ENCODE measurements at places on chromosomes 13 and 19.

- no peak for DNase-seq
Observed at GRCh38 chr19:35177377-35178274, 23.1 kb downstream of the FXYD5 start.

DNA sequence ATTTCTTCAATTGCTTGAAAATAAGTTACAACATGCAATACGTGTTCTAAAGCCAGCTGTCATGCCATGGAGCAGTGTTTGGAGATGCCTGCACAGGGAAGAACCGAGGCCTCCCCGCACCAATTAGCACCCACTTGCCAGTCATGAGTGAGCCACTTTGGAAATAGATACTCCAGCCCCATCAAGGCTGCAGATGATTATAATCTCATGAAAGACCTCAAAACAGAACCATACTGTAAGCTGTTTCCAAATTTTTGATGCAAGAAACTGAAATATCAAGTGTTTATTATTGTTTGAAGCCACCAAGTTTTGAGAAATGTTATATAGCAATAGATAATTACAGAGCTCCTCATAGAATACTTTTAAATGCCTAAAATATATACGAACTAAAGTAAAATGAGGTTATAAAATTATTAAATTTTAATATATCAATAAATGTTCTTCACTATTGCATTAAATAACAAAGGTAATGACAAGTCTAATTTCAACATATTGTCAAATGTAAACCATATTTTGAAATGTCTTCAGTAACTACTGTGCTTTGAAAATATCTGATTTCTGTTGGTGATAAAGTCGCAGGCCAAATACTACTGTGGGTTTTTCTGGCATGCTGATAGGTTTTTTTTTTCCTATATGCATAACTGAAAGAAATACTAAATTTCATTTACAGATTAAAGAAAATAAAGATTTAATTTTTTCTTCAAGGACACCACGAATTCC is 43.0 kb downstream of the DIAPH3 start:
- DNase-seq, result no peak

DNA sequence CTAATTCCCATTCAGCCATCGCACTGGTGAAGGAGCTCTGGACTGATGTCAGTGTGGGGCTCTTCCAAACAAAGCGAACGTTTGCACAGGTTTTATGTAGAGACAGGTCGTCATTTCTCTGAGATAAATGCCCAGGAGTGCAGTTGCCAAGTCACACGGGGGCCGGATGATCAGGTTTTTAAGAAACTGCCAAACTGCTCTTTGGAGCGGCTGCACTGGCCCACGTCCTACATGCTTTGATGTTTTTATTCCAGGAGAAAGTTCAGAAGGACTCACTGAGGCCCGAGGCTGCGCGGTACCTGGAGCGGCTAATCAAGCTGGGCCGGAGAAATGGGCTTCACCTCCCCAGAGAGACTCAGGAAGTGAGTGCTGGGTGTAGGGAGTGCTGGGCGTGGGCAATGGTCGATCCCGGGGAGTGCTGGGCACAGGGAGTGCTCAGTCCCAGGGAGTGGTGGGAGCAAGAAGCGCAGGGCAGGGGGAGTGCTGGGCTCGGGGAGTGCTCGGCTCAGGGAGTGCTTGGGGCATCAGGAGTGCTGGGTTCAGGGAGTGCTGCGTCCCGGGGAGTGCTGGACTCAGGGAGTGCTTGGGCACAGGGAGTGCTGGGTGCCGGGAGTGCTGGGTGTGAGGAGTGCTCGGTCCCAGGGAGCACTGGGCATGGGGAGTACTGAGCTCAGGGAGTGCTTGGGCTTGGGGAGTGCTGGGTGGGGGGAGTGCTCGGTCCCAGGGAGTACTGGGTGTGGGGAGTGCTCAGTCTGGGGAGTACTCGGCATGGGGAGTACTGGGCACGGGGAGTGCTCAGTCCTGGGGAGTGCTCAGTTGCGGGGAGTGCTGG is 10.7 kb downstream of the THOP1 start:
- DNase-seq, result no peak

GRCh38 chr13:29569253-29570050 is 26.0 kb downstream of the SLC7A1 start:
- DNase-seq, result no peak

DNA sequence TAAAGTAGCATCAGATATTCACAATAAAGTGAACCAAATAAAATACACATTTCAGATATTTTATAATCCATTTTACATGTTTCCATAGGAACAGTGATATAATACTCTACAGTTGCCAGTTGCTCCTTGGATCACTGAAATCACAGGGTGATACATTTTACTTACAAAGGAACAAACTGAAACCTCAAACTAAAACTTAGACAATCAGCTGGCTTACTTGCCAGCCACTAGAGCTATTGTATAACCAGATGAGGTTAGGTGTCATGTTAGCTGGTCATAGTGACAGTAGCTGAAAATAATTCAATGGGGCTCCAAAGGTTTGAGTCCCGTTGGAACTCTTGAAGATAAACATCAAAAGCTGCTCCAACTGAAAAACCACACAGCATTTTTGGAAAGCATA is 274.6 kb downstream of the ITGBL1 start:
- DNase-seq, result no peak

DNA sequence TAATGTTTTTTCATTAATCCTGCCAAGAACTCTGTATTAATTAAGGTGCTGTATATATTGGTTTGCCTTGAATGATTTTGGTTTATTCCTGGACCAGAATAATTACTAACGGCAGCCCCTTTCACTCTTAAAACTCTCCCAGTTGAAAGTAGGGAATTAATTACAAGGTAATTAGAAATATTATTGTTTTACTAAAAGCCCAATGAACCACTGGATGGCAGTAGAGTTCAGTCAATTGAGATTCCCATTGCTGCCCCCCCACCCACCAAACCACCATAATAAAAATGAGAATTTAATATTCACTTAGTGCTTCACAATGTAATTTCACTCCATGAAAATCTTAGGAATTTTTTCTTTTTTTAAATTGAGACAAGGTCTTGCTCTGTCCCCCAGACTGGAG is 13.7 kb downstream of the WBP4 start:
- no peak for DNase-seq

GRCh38 chr13:95508996-95509395 is 43.5 kb upstream of the CLDN10 start:
- no peak for DNase-seq

DNA sequence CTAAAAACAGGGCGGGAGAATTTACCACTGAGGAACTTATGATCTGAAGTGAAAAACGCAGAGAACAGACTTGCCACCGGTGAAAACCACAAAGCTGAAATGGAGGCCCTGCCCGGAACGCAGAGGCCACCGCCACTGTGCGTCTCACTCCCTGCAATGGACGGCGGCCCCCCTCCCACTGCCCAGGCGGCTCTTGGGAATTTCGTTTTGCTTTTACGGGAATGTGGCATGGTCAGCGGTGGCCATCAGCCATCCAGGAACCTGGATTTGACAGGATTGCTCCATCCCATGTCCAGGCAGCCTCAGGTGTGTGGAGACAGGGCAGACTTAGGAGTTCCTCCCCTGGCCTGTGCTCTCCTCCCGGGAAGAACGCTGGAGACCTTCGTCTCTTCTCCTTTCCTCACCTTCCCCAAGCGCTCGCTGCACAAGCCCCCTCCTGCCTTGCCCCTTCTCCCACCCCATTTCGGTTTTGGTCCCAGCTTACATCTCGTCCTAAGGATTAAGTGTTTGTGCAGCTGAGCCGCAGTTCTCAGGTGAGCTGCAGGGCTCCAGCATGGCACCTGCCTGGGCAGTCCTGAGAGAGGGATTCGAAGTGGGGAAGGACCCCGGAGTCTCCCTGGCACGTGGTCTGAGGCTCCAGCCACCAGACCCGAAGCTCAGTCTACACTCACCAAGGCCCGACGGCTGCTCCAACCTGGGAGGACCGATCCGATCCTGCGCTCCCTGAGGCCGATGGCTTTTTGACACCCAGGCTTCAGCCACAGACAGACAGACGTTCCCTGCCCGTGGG is 49.9 kb downstream of the MCF2L start:
- DNase-seq, result no peak

DNA sequence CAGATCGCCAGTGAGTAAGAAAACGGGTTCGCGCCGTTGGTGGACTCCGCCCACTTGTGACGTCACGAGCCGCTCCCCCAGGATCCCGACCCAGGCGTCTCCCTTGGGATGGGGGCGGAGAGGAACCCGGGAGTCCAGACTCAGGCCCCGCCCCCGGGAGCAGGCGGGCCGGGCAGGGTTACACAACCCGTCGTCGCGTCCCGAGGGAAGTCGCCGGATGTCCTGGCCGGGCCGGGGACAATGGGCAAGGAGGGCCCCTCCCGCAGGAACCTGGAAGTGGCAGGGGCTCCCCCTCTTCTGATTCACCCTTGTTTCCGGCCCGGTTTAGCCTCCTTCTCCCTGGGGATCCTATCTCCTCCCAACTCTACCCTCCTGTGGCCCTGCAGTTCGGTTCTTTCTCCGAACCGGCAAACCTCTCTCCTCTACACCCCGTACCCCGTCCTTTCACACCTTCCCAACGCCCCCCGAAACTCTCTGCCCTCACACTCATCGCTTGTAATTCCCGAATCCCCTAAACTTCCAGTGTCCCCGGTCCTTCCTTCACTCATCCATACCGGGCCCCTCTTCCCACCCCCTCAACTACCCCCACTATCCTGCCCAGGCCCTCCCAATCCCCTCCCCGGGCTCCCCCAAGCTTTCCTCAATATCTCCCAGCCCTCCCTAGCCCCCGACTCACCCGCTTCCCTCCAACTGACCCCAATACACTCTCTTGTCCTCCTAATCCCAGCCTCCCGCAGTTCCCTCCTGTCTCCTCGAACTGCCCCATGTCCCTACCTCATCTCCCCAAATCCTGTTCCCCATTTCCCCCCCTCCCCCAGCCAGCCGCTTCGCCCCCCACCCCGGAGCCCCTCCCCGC is 20.0 kb upstream of the ERCC1 start:
- DNase-seq, result no peak

DNA sequence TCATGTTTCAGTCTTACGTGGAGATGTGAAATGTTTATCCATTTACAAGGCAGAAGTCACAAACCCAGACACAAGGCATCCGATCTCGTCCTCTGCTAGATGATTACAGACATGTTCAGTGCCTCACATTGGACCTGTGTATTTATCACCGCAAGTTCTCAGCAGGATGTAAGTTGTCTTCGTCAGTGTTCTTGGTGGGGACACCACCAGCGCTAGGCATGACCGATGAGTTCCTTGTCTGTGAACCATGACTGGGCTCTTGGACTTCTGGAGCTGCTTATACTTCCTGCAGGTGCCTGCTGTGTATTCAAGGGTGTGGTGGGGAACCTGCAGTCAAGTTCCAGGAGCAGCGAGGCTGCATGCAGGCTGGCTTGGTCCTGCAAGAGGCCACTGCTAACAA is 105.4 kb downstream of the URI1 start:
- DNase-seq, result no peak

DNA sequence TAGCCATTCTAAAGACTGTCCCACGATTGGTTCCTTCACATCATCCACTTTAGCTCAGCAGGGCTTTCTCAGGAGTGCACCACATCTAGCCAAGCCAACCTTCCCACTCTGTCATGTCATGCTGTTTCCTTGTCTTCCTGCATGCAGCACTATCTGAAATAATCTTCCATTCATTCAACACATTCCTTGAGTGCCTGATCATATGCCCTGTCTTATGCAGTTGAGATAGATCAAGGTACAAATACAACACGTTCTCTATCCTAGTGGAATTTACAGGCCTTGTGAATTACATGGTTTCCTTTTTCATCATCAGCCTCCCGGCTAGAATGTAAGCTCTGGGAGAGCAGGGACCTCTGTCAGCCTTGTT is 6.8 kb upstream of the MRPS31 start:
- DNase-seq, result no peak

DNA sequence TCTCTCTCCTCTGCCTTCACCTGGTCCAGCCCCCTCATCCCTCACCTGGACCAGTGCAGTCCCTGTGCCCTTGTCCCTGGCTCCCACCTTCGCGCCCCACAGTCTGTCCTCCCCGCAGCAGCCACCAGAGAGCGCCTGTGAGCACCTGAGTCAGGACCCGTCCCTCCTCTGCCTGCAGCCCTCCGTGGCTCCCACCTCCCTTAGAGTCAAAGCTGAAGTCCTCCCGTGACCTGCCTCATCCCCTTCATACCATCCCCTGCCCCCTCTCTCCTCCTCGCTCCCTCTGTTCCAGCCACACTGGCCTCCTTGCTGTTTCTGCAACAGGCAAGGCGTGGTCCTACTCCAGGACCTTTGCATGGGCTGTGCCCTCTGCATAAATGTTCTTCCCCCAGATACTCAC is 10.3 kb downstream of the CELF5 start:
- DNase-seq, result no peak

DNA sequence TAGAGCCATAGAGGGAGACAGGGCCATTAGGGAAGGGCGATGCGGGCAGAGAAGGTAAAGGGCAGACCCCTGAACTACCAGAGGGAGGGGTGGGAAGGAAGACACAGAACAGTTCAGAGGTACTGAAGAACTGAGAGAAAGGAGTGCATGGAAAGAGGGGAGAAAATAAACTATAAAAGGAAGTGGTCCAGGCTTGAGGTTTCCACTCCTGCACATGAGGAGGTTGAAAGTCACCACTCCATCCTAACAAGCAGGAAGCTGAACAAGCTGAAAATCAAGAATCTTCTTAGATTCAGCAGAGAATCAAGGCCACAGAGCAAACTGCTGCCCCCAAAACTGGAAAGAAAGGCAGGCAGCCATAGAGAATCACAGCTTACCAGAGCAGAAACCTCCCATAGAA is 45.1 kb downstream of the MIPEP start:
- no peak for DNase-seq

GRCh38 chr19:32817569-32818476 is 51.7 kb downstream of the SLC7A9 start:
- DNase-seq, result no peak

GRCh38 chr13:113759525-113760137 is 605 bp downstream of the TMEM255B start:
- no peak for DNase-seq

GRCh38 chr13:75829830-75830229 is 193.7 kb downstream of the LMO7 start:
- DNase-seq, result no peak

DNA sequence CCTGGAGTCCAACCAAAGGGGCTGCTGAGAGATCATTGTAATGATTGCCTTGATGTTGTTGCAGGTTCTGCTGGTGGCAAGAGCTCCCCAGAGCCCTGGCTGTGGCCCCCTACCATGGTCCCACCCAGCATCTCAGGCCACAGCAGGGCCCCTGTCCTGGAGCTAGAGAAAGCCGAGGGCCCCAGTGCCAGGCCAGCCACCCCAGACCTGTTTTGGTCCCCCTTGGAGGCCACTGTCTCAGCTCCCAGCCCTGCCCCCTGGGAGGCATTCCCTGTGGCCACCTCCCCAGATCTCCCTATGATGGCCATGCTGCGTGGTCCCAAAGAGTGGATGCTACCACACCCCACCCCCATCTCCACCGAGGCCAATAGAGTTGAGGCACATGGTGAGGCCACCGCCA is 15.5 kb downstream of the NCAN start:
- no peak for DNase-seq

- DNase-seq, result peak; percentile 38
Observed at GRCh38 chr19:45117167-45117594, 24.2 kb downstream of the PPP1R37 start.

Measured in stimulated activated CD8-positive, alpha-beta memory T cell treated with anti-CD3 and anti-CD28 coated beads, Interleukin-7, amount 100 ng/mL, for 24 hours (primary cell).